ENCODE measurements at places on chromosomes 3 and 15.

GRCh38 chr3:164332831-164333802 is 745.2 kb downstream of the SI start:
- DNase-seq = peak; percentile 51

GRCh38 chr15:63000706-63001105 is 41.8 kb upstream of the TPM1 start:
- no peak for DNase-seq

- no peak for DNase-seq
Measured at GRCh38 chr3:141436180-141436579, 50.6 kb upstream of the RASA2 start.

DNA sequence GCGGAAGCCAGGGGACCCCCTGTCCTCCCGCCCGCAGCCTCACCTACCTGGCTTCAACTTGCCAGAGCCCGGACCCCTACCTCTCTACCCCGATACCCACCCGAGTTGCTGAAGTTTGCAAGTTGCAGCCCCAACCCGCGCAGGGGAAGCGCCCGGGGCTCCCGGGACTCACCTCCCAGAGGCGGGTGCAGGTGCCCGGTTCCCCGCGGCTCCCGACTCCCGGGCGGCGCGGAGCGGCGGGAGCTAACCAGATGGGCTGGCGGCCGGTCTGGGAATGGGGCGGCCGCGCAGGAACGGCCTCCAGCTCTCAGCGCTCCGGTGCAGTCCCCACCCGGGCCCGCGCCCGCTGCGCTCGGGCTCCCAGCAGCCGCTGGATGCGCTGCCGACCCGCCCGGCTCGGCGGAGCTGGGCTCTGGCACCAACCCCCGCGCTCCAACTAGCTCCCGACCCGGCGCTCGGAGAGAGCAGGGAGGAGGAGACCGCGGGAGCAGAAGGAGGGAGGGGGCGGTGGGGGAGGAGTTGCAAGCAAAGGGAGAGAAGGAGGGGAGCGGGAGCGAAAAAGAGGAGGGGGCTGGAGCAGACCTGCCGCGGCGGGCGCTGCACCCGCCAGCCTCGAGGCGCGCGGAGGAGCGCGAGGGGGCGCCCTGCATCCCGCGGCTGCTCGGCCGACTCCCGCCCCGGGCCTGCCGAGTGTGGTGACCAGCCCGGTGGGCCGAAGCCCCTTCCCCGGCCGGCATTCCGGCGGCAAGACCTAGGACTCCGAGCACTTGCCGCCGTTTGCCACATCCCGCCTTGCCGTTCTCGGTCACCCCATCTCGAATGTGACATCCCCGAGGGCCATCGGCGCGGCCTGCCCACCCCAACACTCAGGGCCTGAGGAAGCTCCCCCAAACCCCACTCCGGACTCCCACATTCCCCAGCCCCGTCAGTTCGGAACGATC is at the start of gene SEMA5B:
TSS of gene SEMA5B (minus strand) at position 472 of the 941 bp plus-strand sequence. CDS start 66,500 bp downstream, outside the sequence.
- peak; percentile 88 for DNase-seq

DNA sequence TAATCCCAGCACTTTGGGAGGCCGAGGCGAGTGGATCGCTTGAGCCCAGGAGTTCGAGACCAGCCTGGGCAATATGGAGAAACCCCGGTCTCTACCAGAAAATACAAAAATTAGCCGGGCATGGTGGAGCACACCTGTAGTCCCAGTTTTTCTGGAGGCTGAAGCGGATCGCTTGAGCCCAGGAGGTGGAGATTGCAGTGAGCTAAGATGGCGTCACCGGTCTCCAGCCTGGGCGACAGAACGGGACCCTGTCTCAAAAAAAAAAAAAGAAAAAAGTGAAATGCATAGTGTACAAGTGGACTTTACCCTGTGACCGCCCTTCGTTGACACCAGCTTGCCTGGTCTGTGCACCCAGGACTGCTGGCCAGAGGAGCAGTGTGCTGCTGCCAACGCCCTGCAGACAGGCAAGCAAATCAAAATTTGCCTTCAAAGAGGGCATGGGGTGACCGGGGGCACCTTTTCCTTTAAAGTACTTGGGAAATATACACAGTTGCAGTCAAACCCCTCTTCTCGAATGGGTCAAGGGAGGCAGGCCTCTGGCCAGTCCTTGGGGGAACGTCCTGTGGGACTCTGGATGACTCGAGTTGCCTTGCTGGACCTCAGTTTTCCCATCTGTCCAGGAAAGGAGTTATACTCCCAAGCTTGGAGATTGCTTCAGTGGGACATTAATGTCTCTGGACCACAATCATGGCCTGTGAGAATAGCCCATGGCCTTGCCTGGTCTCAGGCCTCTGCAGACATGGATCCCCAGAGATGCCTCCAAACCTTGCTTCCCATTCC is 1.0 kb downstream of the XYLB start:
- DNase-seq = no peak

GRCh38 chr3:41115069-41115468 is 84.2 kb upstream of the CTNNB1 start:
- DNase-seq = no peak

DNA sequence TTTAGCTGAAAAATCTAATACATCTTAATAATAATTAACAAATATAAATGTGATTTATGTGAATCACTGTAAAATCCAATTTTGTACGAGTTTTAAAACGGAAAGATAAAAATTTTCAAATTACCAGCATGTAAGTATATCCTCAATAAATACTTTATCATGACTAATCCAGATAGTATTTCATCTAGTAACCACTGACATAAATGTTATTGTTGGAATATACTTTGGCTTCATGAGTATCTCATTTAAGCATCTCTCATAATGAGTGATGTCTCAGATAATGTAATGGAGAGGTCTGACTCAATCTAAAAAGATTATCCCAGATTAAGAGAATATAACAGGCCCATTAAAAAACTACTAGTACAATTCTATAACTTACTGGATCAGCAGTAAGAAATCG is 216.3 kb downstream of the STAG1 start:
- DNase-seq = no peak

DNA sequence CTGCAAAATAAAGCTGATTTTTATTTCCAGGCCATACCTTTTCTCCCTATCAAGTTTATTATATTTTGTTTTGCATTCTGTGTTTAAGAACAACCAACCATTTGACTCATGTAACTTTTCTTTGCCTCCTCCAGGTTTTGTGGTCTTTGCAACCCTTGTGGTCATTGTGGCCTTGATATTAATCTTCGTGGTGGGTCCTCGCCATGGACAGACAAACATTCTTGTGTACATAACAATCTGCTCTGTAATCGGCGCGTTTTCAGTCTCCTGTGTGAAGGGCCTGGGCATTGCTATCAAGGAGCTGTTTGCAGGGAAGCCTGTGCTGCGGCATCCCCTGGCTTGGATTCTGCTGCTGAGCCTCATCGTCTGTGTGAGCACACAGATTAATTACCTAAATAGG is 27.6 kb downstream of the NIPA2 start:
- no peak for DNase-seq

GRCh38 chr3:33537133-33537532 is 96.9 kb upstream of the UBP1 start:
- DNase-seq = no peak

- DNase-seq = peak; percentile 52
Measured at GRCh38 chr15:70182858-70183695, 85.4 kb upstream of the TLE3 start.

DNA sequence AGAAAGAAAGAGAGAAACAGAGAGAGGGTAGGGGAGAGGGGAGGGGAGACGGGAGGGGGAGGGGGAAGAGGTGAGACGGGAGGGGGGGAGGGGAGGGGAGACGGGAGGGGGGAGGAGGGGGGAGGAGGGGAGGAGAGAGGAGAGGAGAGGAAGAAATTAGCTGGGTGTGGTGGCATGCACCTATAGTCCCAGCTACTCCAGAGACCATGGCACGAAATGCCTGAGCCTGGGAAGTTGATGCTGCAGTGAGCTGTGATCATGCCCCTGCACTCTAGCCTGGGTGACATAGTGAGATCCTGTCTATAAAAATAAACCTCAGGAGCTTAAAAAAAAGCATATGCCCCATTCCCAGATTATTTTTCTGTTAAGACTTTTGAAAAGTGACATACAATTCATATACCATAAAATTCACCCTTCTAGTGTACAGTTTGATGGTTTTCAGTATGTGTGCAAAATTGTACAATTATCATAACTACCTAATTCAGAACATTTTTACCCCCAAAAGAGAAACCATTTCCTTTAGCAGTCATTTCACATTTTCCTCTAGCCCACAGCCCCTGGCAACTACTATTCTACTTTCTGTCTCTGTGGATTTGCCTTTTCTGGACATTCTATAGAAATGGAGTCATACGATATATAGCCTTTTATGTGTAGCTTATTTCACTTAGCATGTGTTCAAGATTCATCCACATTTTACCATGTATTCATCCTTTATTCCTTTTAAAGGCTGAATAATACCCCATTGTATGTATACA is 699.6 kb downstream of the FHIT start:
- no peak for DNase-seq

GRCh38 chr3:22236490-22237270 is 485.7 kb upstream of the ZNF385D start:
- DNase-seq = no peak

DNA sequence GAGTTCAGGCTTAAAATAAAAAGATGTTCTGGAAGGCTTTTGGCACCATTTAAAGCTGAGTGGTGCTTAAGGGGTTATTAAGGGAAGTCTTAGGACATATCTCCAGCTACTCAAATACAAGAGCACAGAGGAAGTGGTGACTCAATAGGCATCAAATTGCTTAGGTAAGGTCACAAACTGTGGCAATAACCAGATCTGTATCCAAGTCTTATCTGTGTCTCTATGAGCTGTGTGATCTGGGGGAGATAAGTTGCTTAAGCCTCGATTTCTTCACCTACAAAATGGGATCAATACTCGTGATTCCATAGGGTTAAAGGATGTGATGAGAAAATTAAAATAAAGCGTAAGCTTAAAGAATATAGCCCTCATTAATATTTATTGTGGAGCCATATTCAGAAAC is 7.6 kb downstream of the HDC start:
- no peak for DNase-seq

GRCh38 chr3:59595830-59596229 is 546.0 kb upstream of the CFAP20DC start:
- no peak for DNase-seq

DNA sequence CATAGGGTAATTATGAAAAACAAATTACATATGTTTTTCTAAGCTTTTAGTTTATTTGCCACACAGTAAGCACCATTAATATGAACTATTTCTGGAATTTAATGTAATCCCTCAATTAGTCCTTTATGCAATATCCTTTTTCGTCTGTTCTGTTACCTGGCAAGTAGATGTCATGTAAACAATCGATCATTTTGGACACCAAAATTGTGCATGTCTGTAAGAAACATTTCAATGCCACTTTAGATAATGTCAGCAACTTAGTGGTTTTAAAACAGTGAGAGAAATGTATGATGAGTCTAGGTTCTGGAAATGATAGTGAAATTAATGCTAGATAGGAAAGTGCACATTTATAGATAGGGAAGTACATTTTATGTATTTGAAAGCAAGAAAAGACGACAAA is 986.6 kb downstream of the ZPLD1 start:
- DNase-seq = no peak

DNA sequence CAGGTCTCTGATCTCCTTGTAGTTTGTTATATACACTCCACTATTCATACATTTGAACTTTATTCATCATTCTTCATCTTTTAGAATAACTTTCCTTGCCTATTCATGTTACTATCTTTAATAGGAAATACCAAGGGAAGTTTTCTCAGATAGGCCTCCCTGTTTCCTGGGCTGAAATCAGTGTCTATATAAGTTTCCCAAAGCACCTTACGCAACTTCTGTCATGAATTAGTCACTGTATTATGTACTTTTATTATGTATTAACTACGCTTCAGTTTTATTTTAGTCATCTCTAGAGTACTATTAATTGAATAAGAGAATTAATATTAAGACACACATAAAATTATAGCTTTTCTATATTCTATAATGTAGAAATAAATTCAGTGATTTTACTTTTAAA is 1481.5 kb downstream of the OTOL1 start:
- DNase-seq = no peak

DNA sequence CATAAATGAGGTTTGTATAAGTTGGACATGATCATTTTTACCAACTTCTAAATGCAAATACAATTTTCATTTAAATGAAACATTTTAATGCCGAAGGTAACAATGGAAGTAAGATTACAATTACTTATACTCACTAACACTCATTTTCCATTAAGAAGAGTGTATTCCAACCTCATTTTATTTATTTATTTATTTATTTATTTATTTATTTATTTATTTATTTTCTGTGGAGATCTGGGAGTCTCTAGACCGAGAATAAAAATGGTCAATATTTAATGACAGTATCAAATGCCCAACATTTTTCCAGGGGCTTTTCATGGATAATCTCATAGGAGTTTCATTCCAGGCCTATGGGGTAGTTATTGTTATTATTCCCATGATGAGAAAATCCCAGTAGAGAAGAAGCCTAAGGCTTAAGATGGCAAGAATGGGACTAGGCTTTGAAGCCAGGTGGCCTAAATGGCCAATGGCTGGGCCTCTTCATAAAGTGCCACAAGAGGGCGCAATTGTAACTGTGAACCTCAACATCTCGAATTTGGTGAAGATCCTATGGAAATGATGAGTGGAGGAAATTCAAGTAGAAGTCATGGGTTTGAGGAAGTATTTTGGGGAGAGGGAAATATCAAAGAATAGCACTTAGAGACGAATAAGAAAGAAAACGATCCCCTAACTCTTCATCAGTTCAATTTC is 21.3 kb downstream of the VGLL3 start:
- peak; percentile 51 for DNase-seq

DNA sequence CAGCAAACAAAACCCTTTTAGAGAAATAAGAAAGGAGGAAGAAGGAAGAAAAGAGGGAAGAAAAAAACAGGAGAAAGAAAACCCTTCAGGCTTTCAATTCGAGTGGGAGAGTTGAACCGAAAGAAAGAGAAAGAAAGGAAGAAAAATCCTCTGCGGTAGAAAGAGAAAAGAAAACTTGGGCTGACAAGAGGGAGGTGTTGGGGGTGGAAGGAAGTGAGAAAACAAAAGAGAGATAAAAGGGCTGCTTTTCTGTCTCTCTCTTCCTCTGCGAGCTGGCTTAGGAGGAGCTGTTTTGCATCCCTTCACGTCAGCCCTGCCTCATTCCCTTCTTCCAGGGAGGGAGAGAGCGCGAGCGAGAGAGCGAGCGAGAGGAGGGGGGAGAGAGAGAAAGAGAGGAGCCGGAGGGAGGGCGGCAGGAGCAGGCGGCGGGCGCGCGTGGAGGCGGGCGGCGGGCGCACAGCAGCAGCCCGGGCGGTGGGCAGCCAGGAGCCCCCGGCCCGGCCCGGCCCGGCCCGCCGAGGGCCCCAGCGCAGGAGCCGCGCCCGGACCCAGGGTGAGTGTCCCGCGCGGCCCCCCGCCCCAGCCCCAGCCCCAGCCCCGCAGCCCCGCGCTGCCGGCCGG is at the start of gene ZNF710:
TSS of gene ZNF710 (plus strand) at position 263 of the 621 bp plus-strand sequence. CDS start 65,814 bp downstream, outside the sequence.
- peak; percentile 73 for DNase-seq

All from H9 (cell line).